ENCODE measurements at places on chromosomes 2 and 18.

DNA sequence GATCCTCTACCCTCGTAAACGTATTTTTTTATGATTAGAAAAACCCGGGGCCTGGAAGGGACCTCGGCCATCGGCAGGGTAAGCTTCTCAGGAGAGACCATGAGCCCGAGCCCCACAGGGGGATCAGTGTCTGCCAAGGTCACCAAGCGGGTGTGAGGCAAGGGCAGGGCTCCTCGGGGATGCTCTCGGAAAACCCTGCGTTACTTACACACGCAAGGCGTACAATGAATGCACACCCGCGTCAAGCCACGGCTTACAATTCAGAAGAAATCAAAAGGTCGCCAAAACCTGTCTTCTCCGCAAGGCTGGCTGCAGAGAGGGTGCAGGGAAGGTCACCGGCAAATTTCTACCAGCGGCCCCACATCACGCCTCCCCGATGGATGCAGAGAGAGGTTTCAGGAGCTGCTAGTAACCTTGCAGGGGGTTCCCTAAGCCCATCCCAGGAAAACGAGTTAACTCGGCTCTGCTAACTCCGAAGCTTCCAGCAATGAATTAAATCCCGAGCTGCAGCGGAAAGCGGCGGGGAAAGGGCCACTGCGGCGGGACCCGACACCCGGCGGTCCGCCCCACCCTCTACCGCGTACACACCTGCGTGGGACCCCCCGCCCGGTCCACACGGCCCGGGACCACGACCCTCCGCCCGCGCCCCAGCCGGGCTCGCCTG lies 638 bp downstream of the ST3GAL5 start:
- DNase-seq: no peak

DNA sequence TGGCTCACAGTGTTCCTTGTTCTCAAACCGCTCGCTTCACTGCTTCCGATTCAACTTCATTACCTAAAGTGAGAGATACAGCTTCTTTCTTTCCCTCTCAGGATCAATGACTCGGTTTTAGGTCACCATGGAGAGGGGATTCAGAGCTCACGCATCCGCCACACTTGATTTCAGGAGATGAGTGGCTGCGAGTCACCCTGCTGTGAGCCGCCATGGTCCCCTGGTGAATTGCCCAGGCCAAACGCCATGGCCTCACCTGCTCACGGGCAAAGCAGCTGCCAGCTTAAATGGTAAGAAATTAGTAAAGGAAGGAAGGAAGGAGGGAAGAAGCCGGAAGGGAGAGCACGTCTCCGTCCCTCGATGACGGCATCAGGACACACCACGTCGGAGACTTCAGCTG lies 60.5 kb downstream of the ADNP2 start:
- DNase-seq: no peak

DNA sequence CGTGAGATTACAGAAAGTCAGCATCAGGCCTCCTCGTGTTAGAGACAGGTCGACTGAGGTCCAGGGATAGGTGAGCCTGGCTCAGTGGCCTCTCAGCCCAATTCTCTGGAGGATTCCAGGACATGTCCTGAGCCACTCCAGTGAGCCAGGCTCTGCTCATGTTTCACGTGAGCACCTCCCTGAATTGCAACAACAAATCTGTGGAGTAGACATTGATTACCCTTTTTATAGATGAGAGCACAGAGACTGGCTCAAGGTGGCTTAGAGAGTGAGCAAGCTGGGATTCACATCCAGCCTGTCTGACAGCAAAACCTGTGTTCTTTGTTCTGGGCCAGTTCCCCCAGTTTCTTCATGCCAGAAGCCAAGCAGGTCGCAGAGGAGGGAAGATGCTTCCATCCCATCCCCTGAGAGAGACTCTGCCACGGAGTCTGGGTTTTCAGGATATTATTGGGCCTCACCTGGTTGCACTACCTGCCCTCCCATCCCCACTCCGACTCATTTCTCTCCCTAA lies 46.4 kb downstream of the HS1BP3 start:
- no peak for DNase-seq

GRCh38 chr2:150486539-150487484 lies 655 bp downstream of the RND3 start:
- DNase-seq: peak; percentile 40

DNA sequence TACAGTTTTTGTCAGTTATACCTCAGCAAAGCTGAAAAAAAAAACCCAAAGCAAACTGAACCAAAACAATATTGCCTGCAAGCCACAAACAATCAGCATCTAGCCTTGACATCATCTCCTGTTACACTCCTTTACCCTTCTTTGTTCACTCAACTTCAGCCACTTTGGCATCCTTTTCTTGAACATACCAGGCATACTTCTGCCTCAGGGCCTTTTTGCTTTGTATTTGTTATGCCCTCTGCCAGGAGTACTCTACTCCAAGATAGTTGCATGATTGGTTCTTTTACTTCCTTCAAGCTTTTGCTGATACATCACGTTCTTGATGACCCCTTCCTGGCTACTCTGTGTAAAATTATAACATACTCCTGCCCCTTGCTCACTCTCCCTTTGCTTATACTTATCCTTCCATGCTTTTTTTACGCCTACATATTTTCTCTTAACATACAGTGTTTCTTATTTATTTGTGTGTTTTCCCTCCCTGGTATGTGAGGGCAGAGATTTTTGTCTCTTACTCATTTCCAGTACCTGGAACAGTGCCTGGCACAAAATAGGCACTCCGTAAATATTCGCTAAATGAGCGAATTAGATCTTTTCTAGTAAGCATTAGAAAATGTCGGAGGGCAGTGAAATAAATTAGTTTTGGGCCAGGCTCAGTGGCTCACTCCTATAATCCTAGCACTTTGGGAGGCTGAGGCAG lies 12.7 kb downstream of the ABI2 start:
- DNase-seq: no peak

GRCh38 chr18:24456549-24456948 lies 3.9 kb upstream of the HRH4 start:
- no peak for DNase-seq

GRCh38 chr18:37666451-37666850 lies 100.9 kb upstream of the CELF4 start:
- no peak for DNase-seq

DNA sequence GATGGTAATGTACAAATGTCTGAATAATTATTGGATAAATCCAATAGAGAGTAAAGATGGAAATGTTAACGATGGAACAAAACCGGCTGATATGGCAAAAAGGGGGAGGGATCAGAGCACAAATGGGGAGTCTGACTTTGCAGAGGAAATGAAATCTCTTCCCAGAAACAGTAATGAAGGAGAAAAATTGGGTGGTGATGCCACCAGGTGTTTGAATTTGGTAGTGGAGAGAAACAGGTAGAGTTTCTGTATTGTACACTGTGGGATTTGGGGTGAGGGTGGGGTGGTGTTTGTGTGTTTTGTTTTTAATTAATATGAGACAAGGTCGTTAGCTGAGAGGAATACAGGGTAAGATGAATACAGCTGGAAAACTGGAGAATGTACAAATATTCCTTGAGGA lies 20.4 kb upstream of the XDH start:
- no peak for DNase-seq

- no peak for DNase-seq
Measured at GRCh38 chr18:9736286-9736835, 28.3 kb downstream of the RAB31 start.
